HAP-1 (cell line): ENCODE measurements at places on chromosomes 5 and 9.

DNA sequence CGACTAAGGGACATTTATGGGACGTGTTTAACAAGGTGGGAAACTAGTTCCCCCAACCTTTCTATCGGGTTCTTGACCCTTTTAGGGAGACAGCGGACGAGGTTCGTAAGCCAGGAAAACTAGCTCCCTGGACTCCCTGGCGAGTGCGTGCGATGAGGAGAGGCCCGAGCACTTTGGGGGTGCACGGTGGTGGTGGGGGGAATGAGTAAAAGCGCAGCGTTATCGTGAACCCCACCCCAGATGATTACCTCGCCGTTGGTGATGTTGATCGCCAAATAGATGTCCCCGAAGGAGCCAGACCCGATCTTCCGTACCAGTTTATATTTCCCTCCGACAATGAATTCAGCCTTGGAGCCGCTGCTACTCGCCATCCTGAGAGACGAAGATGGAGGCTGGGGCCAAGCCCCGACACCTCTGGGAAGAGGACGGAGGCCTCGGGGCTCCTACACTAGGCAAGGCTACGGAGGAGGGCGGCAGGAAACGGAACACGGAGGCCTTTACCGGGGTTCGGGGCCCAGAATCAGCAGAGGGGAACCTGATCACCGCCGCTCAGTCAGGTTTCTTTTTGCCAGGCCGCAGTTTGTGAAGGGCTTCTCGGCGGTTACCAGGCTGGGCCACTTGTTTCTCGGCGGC is 529 bp downstream of the CSNK1A1 start:
- DNase-seq: no peak

DNA sequence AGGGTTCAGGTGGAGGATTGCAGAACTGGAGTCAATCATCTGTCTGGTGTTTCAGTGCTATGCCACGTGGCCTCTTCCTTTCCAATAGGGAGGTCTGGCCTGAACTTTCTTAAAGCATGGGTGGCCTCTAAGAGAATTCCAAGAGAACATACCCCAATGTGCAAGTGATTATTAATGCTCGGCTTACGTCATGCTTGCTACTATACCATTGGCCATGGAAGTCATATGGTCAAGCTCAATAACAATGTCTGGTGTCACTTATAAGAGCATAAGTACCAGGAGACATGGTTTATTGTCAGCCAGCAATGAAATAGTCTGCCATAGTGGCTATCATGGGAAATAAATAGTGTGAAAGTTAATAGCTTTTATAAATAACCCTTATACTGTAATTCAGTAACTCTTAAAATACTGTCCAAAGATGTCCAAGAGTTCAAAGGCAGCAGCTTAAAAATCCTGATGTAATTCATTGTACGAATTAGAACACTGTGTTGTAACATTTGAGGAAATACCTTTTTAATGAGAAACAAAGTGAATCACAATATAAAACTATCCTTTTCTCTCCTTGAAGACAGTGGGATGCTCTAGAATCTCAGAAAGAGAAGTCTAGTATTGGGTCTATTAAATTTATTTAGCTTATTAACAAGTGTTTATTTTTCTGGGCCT is 355.4 kb upstream of the PRR16 start:
- no peak for DNase-seq

DNA sequence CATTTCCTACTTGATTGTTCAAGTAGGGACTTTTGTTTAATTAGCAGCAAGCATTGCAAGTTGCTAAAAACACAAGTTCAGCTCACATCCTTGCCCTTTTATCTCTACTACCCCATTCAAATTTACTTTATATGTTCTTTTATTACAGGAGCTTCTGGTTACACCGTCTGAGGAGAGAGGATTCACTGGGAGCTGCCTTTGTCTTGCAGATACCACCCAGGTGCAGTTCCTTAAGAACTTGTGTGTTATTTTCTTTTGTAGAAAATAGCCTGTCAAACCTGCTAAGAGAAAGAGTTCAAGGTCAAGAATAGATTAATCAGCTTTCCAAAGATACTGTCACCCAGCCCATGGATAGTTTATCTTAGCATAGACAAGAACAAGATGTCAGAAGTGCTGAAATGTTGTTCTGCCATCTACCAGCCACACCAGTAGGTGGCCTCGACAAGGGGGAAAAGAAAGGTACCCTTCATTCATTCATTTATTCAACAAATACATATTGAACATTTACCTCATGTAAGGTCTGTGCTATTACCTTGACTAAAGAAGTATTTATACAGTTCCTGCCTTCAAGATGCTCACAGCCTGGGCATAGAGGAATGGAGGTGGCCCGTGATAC is 750.3 kb downstream of the MAT2B start:
- no peak for DNase-seq

GRCh38 chr5:53488195-53488722 is 7.8 kb downstream of the FST start:
- DNase-seq: no peak

GRCh38 chr5:159061834-159062474 is 37.8 kb downstream of the EBF1 start:
- no peak for DNase-seq

DNA sequence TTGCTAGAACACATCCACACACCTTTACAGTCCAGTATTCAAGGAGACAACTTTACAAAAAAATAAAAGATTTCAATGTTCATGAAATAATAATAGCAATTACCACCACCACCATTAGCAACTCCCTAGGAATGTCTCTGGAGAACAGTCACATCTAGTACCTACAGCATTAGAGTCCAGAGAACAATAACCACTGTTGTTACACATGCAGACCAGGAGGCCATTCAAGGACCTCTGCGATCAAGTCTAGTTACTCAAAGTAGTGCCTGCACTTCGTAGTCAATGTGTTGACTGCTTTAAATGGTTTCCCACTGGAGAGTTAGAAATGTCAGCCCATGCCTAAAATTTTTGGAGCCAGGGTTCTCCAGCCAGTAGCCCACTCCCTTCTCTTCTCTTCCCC is 244.4 kb downstream of the DEPDC1B start:
- DNase-seq: no peak

DNA sequence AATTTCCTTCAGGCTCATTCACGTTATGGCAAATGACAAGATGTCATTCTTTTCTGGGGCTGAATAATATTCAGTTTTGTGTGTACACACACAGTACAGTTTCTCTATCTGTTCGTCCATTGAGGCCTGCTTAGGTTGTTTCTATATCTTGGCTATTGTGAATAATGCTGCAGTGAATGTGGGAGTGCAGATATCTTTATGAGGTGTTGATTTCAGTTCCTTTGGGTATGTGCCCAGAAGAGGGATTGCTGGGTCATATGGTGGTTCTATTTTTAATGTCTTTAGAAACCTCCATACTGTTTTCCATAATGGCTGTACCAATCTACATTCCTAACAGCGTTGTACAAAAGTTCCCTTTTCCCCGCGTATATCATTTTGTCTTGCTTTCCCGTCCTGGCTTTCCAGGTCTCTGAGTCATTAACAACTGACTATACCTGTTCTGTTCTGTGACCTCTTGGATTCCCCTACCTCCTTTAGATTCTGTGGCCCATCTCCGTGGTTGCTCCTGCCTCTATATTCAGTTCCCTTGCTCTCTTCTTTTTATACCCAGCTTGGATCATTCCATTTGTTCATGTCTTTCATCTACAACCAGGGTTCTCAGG is 6.8 kb downstream of the SNX30 start:
- no peak for DNase-seq

- DNase-seq: no peak
Measured at GRCh38 chr9:8751406-8751930, 951.9 kb upstream of the DMAC1 start.

DNA sequence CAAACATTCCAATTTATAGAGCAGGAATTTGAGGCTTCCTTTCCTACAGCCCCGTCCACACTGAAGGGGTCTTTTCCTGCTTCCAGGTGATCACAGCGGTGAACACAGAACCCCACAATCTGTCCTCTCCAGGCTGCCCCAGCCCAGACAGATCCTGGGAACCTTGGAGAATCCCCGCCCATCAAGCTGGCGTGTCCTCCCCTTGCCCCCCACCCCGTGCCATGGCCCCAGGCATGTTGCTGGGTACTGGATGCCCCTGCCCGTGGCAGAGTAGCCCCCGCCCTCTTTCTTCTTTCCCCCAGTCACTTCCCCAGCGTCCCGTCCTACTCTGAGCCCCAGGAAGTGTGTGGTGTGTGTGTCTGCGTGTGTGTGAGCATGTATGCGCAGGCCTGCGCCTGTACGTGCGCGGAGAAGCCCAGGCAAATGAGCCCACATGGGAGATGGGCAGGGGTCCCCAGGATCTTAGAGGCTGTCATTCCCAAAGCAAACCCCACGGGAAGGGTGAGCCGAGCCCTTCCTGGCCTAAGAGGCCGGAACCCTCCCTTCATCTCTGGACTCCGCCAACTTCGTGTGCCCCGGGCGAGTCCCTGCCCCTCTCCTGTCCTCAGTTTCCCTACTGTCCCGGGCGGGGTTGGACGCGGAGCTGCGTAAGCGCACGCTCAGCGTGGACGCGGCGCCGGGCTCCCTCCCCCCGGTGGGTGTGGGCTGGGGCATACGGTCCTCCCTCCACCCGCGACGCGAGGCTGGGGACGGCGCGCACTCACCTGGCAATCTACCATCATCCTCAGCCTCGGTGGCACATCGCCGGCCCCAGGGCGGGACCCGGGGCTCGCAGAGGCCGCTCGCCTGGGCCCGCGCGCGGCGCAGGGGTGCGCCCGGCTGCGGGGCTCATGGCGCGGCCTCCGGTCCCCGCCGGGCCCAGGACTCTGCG is 15.2 kb downstream of the GBGT1 start:
- DNase-seq: no peak

DNA sequence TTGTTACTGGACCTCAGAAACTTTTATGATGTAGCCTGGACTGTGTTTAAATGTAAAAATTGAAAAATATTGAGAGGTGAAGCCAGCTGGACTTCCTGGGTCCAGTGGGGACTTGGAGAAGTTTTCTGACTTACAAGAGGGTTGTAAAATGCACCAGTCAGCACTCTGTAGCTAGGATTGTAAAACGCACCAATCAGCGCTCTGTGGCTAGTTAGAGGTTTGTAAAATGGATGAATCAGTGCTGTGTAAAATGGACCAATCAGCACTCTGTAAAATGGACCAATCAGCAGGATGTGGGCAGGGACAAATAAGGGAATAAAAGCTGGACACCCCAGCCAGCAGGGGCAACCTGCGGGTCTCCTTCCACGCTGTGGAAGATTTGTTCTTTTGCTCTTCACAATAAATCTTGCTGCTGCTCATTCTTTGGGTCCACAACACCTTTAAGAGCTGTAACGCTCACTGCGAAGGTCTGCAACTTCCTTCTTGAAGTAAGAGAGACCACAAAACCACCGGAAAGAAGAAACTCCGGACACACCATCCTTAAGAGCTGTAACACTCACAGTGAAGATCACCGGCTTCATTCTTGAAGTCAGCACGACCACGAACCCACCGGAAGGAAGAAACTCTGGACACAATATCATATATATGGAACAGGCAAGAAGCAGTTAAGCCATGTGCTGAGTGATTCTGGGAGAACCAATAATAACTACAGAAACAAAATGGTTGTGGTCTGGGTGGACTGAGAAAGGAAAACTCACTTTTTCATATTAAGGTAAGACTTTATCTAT is 201.3 kb downstream of the GABRG2 start:
- DNase-seq: no peak

DNA sequence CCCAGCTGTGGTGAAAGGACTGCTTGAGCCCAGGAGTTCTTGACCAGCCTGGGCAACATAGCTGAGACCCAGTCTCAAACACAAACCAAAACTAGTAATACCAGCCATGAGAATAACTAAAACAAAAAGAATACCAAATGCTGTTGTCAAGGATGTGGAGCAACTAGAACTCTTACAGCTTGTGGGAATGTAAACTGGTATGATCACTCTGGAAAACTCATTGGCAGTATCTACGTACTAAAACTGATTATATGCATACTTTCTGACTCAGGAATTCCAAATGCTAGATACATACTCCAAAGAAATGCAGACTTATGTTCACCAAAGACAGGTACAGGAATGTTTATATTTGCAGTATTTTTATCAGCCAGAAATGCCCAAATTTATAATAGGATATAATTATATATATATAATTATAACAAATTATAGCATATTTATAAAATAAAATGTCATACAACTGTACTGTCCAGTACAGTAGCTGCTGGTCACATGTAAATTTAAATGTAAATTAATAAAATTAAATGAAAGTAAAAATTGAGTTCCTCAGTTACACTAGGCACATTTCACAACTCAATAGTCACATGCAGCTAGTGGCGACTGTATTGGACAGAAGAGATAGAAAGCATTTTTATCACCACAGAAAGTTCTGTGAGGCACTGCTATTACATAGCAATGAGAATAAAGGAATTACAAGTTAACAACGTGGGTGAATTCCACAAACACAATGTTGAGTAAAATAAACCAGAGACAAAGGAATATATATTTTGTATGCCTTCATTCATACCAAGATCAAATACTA is 118.5 kb downstream of the GNAQ start:
- DNase-seq: no peak

DNA sequence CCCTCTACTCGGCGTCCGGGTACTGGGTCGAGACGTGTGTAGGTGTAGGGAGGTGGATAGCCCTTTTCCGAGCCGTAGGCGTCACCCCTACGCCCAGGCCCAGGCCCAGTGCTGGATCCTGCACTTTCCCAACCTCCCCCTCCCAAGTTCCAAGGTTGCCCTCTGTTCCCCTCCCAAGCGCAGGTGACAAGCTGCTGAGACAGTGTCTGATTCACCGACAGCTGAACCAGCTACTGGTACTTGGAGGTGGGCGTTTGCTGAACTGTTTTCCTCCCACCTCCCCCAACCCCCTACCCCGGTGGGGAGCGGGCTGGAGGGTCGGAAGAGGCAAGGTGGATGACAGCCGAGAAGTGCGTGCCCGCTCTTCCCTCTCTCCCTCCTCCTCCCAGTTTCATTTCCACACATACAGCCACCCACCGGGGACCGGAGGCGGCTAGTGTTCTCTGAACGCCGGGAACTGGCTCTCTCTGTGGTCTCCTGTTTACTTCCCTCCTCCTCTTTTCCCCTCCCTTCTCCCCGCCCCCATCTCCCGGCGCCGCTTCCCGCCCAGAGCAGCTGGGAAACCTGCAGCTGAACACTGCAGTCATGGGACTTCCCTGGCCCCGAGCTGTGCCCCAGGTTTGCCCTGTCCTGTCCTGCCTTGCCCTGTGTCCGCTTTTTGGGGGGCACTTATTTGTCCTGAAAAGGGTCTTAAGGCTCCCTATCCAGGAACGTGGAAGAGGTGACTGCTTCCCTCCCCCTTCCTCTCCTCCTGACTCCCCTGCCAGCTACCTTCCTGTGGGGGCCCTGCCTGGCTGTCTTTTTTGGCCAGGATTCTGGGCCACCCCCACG is 6.2 kb upstream of the KLF9 start:
- peak; percentile 82 for DNase-seq

GRCh38 chr9:89619019-89619418 is 14.2 kb downstream of the GADD45G start:
- DNase-seq: no peak
